ENCODE measurements at places on chromosomes 2 and 18.

DNA sequence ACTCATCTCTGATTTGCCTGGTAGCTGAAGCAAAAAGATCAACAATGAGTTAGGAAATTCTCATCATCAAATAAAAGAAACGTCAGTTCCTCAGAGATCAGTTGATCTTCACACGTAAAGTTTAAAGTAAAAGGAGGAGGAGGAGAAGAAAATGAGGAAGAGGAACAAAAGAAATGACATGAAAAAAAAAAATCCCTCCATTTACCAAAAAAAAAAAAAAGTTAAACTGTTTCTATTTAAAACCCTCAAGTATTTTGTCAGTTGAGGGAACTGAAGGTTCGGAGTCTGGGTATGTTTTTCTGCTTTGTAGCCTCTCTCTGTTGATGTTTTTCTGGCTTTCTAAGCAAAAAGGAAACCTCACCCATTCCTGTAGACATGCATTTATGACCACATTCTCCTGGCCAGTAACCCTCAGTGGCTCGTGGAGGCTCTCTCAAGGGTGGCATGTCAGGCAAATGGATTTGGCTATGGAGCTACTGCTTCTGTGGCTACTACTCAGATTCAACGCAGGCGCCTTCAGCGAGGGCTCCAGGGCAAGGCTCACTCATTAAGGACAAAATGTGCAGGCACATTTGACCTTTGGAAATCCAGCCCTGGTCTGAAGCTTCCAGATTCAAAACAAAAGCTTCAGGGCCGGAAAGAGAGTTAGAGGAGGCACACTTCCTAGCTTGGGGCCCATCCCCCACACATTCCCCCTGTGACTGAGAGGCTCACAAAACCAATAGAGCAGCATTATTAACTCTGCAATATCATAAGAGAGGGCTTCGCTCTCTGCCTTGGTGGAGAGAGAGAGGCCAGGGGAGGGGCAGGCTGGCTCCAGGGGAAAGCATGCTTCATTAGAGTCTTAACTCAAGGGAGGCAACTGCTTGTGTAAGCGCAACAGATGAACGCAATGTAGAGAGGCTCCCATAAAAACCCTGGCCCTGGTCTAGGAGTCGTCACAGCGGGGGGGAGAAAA, 22.3 kb downstream of the KLF7 start:
- no peak for DNase-seq

- DNase-seq = no peak
These were observed 22.8 kb upstream of the RUFY4 start for GRCh38 chr2:218046238-218046637.

- DNase-seq = no peak
These were observed 87.0 kb downstream of the MTX2 start for GRCh38 chr2:176356251-176356650.

DNA sequence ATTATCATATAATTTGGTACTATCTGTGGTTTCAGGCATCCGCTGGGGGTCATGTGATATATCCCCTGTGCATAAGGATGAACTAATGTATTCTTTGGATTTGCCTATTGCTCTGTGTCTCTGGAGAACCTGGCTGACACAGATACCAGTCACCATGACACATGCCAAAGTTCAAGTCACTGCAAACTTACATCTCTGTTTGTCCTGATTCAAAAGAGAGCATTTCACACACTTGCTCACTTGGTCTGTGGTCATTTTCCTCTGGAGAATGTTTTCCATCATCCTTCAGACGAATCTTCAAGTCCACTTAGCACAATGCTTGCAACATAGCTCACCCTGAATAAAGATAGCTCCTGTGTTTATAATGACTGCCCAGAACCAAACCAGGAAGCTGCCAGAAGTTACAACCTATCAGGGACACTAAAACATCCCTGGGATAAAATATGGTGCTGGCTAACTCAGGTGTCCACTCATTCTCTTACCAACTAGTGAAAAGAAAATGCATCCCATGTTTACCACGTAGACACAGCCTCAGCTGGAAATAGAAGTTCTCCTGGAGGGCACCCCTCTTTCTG, 18.1 kb downstream of the SULT1C3 start:
- no peak for DNase-seq

DNA sequence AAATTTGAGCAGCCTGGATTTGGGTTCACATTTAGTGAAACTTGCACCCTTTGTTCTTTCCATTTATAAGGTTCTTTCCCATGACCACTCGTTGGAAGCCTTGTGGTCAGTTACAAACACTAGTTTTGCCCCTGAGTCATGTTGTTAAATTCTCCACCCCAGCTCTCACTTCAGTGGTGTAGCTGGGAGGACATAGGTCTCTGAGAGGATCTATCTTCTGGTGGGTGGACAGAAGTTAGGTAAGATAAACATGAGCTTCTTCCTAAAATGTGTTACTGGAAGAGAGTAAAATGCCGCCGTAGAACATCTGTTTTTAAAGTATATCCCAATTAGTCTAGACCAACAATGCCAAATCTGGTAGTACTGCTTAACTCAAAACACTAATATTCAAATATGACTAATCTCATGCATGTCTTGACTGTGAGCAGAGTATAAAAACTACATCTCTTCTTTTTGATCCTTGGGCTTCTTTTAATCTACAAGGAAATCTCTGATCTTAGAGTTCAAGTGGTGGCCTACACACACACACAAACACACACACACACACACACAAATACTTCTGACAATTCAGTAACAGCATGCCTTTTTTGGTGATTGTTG, 162.6 kb upstream of the FN1 start:
- DNase-seq = no peak
